Stimulated activated CD4-positive, alpha-beta T cell treated with anti-CD3 and anti-CD28 coated beads, Interleukin-1b, Interleukin-23, amount 100 ng/mL, for 24 hours (primary cell): ENCODE measurements at places on chromosomes 3 and 15.

- no peak for DNase-seq
Measured at GRCh38 chr3:115019900-115020299, 127.2 kb downstream of the ZBTB20 start.

DNA sequence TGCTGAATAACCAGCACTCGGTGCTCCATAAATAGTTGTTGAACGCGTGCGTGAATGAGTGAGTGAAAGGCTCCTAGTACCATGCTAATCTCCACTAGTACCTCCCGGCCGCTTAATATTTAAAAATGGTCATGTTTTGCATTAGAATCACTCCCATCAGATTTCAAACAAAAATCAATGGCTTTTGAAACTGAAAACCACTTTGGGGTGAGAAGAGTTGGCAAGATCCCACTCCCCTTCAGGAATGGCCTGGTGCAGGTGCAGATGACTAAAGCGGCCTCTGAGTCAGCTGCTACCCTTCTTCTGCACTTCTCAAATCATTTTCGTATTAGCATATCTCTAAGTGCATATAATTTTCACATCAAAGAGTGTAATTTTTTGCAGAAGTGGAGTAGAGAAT lies 425.3 kb upstream of the PROK2 start:
- DNase-seq = no peak

- DNase-seq = no peak
Measured at GRCh38 chr15:82871358-82871757, 61.9 kb downstream of the WHAMM start.

DNA sequence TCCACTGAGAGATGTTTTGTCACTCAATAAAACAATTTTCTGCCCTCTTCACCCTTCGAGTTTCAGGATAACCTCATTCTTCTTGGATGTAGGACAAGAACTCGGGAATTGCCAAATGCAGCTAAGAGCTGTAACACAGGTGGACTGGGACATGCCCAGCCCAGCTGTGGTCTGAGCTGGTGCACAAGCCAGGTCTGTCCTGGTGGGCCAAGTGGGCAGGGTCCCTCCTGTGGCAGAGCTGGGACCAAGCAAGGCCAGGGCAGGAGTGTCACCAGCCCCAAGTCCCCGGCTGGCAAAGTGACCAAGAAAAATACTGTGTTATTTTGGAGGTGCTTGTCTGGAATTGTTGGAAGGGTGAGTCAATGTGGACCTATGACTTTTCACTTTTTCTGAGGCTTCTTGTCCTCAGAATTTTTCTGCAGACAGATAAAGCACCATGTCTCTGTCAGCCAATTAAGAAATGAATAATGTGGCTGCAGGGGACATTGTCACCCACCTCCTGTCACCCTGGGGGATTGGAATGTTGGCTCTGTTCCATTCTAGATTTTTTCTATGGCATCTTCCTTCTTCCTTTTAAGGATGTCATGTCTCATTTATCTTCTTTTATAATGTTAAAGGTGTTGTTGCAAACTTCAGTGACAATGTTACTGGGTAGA lies 645.2 kb upstream of the EPHA6 start:
- no peak for DNase-seq

GRCh38 chr3:128133273-128133883 lies 9.8 kb upstream of the RUVBL1 start:
- no peak for DNase-seq

DNA sequence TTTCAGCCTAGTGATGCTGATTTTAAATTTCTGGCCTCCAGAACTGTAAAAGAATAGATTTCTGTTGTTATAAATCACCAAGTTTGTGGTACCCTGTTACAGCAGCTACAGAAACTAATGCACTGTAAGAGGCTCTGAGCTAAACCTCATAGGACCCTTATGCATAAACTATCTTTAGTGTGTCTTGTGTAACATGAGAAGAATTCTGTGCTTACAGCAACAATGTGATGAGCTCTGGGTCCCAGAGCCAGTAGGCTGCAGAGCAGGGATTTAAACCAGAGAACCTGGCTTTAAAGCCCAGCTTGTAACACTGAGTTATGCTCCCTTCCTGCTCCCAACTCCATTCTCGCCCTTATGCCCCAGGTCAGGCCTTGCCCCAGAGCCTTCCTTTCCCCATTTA lies 113.1 kb downstream of the THSD4 start:
- no peak for DNase-seq

GRCh38 chr3:105466072-105466471 lies 99.4 kb downstream of the ALCAM start:
- no peak for DNase-seq

DNA sequence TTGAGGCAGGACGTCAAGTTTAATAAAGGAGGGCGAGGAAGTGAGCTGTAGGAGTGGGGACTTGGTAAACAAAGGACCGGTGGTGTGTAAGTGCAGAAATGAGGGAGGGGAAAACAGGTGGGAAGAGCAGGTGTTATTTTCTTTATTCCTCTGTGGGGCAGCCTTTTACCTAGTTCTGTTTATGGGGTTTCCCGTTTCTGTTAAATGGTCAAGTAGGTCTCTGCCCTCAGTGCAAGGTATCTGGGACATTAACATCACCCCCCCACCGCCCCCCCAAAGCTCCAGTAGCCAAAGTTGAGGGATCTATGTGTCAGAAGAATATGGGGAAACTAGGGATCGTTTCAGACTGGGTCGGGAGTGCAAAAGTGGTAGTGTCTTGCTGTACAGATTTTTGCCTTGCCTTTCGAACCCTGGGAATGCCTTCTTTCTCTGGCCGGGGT lies 893 bp downstream of the MGA start:
- no peak for DNase-seq

- DNase-seq = no peak
Measured at GRCh38 chr3:172333042-172333377, 115.2 kb downstream of the GHSR start.

DNA sequence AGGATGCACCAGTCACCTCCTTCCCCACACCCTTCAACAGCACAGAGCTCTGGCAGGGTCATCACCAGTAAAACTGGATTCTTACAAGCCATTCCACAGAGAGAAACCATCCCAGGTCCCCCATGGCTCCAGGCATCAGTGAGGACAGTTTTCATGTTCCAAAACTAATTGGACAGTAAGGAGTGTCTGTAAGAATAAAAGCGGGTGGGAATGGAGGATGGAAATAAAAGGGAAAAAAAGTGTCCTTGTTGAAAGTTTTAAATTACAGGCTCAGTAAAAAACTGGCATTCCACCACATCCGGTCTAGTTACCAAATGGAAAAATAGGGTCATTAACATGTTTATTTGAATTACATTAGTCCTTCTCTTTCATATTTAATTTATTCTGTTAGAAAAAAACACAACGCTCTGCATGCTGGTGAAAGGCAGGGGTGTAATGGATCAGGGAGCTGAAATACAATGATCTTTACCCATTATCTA lies 117.4 kb downstream of the TIGIT start:
- DNase-seq = no peak

DNA sequence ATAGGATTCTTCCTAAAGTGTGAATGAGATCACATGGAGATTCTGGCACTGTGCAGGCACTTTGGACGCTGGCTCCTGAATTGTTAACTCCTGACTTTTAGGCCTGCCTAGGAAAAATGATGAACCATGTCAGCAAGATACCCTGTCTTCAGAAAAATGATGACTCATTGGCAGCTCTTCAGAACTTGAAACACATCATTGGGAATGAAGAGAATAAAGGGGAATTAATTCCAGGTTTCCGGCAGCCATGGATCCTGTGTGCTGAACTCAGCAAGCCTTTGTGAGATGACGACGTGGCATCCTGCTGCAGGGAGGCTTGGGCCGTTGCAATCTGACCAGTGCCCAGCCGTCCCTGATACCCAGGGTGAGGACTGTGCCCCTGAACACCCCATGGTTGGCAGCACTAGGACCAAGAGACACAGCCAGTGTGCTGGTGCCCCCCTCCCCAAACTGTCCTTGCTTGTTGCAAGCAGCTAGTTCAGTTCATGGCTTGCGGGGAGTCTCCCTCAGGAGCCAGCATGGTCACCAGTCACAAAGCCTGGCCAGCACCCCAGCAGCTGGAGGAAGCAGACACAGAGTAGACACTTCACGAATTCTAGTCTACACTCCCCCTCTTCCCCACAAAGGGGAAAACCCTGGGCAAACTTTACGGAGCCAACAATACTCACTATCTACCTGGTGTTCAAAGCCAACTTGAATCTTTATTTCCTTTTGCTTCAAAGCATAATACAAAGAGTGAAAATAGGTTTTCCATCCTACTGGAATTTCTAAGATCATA lies 7.8 kb upstream of the LIPC start:
- no peak for DNase-seq

DNA sequence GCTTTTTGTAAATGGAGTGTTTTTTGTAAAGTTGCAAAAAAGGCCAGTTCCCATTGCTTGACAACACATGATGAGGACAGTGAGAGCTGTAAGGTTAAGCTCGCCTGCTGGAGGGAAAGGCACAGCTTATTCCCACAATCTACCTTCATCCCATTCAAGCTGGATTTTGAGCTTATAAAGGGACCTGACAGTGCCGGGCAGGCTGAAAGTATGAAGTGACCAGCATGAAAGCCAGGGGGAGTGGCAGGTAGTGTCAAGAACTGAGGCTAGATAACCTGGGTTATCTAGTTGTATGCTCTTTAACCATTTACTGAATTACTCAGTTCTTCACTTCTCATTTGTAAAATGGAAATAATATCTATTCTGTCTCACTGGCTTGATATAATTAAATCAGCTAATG lies 52.3 kb upstream of the KPNA4 start:
- DNase-seq = no peak

DNA sequence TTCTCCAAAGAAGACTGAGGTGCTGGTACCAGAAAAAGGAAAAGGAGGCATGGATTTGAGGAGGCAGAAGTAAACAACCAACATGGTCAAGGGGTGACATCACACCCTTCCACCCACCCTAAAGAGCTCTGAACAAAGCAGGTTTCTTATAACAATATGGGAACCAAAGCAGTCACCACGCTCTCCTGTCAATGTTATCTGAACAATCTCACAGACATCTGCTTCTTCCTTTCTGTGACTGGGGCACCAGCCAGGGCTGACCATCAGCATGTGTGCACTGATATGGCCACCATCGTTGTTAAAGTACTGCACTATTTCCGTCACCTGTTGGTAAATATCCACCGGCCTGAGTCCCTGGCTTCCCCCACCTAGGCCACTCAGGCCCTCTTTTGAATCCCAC lies 252.9 kb downstream of the SHQ1 start:
- no peak for DNase-seq

DNA sequence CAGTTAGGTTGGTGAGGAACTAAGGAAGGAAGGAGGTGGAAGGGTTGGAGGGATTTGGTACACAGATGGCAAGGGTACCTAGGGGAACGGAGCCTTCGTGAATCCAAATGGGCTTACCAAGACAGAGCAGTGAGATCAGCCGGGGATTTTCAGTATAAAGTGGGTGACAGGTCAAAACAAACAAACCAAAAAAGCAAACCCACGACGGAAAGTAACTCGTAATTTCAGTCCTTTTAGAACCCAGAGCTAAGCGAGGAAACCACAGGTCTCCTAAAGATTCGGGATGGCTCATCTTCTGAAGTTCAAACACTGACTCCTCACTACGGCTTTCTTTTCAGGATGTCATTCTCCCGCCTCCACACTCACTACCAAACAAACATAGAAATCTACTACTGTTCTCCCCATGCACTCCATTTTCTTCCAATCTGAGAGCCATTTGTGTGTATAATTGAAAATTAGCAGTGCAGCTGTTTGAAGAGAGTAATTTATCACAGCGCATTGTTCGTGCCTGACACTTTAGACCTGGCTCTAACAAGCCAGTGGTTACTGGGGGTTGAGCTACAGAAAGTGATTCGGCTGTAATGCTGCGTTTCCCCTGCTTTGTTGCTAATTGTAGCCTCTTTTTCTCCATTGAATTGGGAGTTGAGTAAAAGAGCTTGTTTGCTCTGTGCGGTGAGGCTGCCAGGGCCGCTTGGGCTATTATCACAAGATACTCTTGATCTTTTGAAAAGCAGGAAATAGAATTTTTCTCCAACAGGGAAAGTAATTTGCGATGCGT lies 64.7 kb upstream of the CCDC39 start:
- DNase-seq = no peak
